ENCODE measurements at places on chromosomes 2 and 18.

- no peak for DNase-seq
These were observed 210.1 kb downstream of the WDR7 start for GRCh38 chr18:56861244-56861643.

DNA sequence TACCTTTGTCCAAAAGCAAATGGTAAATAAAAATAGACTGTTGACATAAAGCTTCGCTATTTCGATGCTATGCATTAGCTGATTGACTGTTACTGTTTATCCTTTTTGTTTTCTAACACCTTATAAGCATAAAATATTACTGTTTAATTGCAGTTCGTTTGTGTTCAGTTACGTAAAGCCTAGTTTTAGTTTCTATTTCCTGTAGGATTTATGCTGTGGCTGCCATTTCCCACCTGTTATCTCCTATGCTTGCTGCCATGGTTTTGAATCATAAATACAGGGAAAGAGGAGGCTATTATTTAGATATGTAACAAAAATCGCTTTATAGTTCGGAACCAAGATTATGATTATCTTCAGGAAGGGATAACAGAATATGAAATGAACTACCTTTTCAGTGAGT is 3.9 kb downstream of the TANK start:
- no peak for DNase-seq

- DNase-seq: no peak
These were observed 6.3 kb downstream of the TRABD2A start for GRCh38 chr2:84874381-84875212.

DNA sequence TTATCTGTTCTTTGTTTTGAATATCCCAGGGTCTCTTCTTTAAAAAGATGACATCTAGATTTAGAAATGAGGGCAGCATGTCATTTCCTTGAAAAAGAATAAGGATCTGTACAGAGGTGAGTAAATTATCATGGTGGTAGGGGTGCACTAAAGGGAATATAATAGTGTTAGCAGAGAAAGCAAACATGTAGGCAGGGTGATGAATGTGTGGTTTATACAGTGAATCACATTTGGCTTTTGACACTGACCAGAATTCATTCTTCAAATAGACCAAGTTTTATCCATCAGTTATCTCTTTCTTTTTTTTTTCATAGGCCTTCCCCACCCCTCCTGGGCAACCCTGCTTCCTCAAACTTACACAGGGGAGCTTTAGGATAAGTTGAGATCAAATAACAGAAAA is 184.5 kb upstream of the LRP1B start:
- no peak for DNase-seq

- DNase-seq: no peak
These were observed 121.3 kb upstream of the CD226 start for GRCh38 chr18:70068981-70069380.

DNA sequence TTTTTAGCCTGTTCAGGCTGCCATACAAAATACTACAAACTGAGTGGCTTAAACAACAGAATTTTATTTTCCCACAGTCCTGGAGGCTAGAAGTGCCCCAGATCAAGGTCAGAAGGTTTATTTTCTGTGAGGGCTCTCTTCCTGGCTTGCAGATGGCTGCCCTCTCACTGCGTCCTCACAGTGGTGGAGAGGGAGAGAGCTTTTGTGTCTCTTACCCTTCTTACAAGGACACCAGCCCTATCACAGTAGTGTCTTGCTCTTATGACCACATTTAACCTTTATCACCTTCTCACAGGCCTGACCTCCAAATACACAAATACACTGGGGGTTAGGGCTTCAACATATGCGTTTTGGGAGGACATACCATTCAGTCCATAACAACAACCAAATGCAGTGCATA is 11.7 kb downstream of the WDR7 start:
- DNase-seq: no peak

DNA sequence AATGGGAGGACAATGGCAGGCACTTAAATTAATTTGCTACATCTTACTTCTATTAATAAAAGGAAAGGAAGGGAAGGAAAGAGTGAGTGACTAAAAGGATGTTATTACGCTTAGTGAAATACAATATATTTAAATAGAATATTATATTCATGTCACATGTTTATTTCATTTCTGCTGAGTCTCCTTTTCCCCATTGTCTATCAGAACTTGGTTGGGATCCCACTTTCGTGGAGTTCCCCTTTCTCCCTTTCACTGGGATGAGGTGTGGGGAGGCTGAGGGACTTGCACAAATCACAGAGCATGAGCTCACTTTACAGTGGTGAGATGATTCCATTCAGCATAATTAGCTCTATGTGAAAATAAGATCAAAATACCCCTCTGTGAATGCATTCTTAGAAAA is 730.6 kb downstream of the TSN start:
- no peak for DNase-seq

DNA sequence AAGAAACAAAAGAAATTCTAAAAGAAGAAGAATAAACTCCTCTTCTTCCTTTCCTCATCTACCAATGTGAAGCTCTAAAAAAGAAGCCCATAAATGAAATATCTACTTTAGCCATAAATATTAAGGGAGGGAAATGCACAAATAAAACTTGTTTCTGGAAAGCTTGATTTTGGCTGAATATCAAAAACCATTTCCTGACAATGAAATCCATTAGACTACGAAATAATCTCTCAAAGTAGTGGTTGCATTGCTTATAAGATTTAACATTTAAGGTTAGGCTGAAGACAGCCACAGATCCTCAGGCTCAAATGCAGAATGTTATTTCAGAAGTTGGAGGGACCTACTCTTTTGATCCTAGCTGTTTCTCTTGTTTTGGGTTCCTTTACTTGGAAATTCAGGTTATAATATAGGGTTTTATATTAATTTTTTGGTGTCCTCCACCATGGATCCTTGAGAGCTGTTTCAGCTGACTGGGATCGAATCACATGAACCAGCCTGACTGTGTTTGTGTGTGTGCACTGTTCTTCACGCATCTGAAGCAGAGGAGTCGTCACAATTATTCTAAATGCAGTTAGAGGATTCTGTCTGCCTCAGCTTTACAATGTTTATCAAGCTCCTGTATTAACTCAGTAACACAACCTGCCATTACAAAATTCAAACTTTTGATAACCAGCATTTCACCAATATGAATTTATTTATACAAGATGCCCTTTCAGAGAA is 474.8 kb downstream of the ARHGAP15 start:
- no peak for DNase-seq

- DNase-seq: peak; percentile 68
These were observed 100.7 kb upstream of the CCDC195 start for GRCh38 chr2:224816816-224817215.

- peak; percentile 92 for DNase-seq
These were observed 874 bp downstream of the WDR43 start for GRCh38 chr2:28895189-28895893.

GRCh38 chr2:149924549-149925213 is 337.1 kb upstream of the MMADHC start:
- DNase-seq: peak; percentile 56

DNA sequence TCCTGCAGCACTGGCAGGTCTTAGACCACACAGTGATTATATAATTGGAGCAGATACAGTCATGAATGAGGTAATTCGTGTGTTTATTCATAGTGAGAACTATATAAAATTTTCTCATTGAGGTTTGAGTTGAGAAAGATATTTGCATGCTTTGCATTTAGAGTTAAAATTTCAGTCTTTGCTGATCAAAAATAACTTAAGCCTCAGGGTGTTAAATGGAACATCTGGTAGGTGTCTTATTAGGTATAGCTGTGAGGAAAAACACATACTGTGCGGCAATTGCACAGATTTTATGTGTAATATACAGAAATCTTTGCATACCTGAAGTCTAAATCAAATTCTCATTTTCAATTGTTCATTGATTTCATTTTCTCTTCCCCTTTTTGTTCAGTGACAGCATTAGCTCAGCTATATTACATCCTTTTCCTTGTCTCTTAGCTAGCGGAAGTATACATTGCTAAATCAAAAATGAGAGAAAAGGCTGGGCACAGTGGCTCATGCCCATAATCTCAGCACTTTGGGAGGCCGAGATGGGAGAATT is 21.2 kb downstream of the GORASP2 start:
- no peak for DNase-seq

DNA sequence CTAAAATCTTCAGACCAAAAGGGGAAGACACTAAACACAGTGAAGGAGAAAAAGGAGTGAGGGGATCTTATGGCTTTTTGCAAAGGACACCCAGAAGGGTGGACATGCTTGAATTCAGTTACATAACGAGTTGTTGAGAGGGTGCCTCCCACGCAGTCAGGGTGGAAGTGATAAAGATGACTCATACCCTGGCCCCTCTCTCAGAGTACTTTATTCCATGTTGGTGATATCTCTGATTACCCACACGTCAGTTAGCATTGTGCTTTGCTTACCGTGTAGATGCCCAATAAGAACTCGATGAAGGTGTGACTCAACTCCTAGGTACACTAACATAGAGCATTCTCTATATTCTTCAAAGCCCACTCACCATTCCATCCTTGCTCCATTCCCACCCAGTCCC is 44.4 kb downstream of the EN1 start:
- no peak for DNase-seq

GRCh38 chr18:58225101-58225500 is 181.1 kb downstream of the NEDD4L start:
- peak; percentile 80 for DNase-seq

DNA sequence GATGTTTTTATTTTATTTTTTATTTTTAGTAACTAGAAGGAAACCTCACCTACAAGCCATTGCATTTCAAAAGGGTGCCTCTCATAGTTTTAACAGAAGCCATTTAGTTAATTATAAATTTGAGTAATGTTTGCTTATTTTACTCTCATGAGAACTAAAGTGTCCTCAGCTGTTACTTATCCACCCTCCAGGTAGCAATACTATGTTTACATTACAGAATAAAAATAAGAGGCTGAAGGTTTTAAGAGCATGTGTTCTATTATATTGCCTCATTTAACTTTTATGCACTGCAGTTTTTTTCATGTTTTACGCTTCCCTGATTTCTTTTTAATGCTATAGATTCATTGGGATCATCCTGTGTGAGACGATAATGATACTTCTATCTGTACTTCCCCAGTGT is 235.5 kb downstream of the THSD7B start:
- DNase-seq: no peak

DNA sequence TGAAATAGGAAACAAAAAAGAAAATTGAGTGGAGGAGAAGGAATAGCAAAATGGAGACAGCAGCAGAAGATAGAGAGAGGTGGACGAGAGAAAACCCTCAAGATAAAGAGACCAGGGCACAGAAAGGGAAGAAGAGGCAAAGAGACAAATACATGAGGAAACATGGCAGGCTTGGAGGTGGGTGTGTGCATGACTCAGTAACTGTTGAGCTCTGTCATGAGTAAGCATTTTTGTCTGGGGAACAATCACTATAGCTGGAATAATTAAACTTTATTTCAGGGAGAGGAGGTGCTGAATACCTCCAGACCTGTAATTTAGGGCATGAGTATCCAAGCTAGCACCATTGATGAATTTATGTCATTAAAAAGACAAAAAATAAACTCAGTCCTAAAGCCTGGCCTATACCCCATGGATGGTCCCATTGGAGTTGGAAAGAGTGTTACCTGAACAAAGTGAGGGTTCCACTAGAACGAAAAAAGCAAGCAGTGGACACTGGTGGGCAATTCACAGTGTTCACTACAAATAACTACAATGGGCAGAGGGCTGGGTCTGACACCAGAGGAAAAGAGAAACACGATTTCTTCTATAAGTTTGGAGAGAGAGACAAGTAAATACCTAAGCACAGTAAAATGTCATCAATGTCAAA is 145.5 kb downstream of the ADCYAP1 start:
- peak; percentile 34 for DNase-seq

All from epithelial cell of esophagus (primary cell).